ENCODE measurements at places on chromosomes 7 and 10.

DNA sequence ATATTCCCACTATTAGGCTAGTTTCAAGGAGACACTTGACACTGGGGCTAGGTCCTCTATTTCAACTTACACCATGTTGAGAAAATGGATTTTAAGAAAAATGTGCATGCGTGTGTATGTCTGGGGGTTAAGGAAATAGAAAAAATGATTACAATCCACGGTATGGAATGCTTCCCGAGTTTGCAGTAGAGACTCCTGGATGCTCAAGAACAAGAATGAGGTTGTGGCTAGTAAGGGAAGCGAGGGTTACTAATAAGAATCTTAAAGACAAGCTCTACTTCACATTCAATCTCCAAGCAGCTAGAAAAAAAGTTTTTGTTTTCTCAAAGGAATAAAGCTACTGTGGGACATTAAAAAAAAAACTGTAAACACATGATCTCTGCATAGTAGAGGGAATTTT, 54.7 kb downstream of the ANK3 start:
- no peak for DNase-seq

GRCh38 chr10:117546581-117547015, 4.1 kb downstream of the EMX2 start:
- no peak for DNase-seq

DNA sequence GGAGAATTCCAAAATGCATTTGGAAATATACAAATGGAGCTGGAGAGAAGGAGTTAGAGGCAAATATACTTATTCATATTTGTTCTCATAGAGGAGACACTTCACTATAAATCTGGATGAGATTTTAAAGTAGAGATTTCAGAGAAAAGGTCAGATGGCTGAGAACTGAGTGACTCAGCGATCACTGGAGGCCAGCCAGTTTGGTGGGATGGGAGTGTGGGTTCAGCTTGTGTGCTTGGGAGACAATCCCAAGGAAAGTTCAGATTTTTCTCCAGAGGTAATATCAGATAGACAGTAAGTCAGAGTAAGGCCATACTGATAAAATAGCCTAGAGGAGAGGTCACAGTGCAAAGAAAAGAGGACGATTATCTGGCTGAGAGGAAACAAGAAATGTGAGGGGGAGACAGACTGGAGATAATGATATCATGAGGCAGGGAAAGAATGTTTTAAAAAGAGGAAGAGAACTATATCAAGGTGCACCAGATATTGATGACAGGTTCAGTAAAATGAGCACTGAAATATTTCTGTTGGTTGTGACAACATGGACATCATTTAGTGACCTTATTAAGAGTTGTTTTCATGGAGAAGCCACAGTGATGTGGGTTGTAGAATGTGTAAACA, 67.0 kb downstream of the MDFIC start:
- DNase-seq = no peak

DNA sequence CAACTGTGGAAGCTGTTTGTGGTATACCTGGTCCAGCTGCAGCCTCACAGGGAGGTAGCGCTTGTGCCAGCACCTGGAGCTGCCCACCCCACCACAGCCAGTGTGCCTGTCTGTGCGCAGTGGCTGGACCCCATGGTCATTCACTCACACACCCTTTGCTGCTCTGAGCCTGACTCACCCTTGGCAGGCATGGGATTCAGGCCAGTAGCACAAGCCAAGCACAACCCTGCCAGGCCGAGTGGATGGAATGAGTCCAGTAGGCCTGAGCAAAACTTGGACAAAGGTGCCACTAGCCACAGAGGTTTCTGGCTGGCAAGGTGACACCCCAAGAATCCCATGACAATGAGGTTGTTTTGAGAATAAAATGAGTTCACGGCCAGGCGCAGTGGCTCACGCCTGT, 19.0 kb downstream of the RBM48 start:
- DNase-seq = no peak

DNA sequence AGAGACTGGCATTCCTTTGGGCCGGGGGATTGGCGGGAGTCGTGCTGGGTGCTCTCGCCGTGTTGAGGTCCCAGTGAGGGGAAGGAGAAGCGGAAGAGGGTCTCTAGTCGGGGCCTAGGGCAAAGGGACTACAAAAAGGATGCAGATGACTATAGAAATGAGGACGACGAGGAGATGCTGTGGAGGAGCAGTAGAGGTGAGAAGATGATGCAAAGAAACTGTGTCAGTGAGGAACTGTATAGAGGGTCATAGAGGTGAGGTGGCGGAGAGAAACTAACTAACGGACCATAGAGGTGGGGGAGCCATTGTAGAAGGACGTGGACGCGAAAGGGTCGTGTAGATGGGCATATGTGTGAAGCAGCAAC, 324 bp downstream of the TWNK start:
- DNase-seq = no peak

DNA sequence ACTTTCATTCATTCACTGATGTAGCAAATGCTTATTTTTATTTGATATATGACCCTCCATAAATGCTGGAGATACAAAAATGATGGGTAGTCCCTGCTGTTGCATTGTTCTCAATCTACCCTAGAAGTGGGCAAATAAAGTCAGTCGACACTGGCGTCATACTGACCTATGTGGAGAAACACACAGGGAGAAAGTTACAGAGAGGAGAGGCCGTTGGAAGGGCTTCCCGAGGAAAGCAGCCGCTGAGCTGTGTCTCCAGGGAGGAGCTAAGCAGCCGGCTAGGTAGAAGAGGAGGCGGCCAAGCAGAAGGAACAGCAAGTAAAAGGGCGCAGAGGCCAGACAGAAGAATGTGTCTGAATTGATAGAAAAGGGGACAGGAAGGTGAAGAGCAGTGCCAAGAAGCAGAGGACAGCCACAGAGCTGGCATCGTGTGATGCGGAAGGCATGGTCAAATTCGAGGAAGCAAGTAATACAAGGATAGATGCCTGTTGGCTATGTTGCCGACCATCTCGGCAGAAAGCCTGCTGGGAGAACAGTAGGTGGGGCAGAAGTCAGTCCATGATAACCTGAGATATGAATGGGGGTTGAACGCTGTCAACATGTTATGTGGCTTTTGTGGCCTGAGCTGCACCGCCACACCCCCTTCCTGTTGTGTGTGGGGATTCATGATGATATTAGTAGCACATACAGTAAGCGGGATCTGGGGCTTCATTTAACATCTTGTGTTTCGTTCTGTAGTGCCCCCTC, 25.9 kb downstream of the ST8SIA6 start:
- DNase-seq = no peak

DNA sequence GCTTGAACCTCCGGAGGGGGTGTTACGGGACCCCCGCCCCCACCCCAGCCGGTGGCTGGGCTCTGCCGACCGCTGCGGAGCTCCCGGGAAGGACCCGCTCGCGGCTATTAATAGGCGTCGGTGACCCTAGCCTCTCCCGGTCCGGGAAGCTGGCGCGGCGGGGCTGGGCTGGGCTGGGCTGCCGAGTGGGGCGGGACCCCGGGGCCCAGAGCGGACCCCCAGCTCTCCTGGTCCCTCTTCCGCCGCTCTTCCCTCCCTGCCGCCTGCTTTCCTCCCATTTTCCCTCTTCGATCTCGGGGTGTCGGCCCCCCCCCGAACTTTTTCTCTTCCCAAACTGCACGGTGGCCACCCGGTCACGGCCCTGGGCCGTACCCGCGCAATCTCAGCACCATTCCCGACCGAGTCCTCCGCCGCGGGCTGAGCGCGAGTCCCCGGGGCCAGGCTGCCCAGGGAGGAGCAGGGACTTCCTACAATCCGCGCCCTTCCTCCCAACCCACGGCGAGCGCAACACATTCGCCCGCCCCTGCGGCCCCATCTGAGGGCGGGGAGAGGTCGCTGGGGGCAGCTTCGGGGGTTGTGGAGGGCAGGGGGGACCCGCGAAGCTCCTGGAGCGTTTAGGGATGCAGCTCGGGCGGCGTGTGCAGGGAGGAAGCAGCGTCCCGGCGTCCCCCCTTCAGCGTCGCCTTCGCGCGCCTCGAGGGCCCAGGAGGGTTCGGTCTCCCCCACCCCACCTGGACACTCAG, 3.1 kb upstream of the ELFN1 start:
- DNase-seq = no peak

DNA sequence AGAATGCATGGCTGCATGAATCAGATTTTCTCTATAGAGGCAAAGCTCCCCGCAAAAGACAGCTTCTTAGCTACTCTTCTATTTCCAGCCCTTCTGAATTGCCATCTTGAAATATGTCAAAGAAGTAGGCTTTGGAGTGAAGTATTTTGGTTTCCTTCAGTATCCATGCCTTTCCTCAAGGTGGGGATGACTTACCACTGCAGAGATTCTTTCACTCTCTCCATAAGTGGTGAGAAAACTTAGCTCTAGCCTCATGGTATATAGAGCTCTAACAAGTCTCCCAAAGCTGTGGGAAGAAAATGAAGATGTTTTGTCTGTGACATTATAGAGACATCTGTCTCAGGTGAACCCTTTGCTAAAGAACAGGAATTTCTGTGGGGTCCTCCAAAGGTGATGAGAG, 89.6 kb upstream of the ITGB1 start:
- no peak for DNase-seq

- DNase-seq = no peak
These were observed 64.9 kb downstream of the MYL10 start for GRCh38 chr7:101563943-101564777.

GRCh38 chr10:20990604-20991003, 93.5 kb upstream of the NEBL start:
- no peak for DNase-seq

- no peak for DNase-seq
These were observed 401.9 kb downstream of the THSD7A start for GRCh38 chr7:11430112-11430511.

DNA sequence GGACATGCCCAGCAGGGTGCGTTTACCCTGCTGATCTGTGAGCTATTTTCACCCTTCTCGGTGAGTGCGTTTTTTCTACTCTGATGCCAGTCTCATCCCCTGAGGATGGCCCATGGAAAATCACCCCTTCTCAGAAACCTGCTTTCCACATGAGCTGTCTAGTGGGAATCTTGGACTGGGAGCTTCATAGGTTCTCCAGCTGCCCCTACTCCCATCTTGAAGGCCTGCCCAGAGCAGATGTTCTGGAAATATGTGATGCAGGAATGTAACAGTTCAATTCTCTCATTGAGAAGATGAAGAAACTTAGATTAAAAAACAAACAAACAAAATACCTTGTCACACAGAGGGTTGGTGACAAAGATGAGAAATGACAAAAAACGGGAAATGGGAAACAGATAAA, 146.9 kb upstream of the RAB11FIP2 start:
- DNase-seq = no peak

DNA sequence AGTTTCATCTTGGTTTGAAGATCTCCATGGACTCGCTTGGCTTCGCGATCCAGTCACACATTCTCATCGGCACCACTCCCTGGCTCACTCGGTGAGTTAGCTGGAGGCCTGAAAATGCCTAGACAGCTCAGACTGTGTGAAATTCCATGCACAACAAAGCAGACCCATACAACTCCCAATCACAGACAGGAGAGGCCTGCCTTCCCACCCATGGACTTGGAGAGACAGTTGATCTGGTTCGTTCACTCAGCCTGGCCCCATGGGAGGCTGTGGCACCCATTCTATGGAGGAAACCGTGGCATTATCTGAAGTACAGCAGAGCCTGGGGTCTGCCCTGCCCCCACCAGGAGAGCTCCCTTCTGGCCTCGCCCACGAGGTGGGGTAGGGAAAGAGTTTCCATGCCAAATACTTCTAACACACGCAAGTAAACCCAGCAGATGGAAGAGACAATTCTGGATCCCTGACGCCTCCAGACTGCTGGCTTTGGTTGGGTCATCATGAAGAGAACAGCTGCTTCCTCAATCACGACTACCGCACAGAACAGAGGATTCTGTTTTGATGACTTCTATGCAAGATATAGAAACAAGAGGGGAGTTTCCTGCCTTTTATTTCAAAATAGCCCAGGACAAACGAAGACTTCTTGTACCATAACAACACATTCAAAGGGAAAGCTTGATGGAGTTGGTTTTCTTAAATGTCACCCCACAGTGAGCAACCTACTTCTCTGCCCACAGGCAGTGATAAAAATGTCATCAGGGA, 15.9 kb downstream of the FAM53B start:
- no peak for DNase-seq

GRCh38 chr10:103224133-103224532, 21.6 kb upstream of the RPEL1 start:
- DNase-seq = no peak

DNA sequence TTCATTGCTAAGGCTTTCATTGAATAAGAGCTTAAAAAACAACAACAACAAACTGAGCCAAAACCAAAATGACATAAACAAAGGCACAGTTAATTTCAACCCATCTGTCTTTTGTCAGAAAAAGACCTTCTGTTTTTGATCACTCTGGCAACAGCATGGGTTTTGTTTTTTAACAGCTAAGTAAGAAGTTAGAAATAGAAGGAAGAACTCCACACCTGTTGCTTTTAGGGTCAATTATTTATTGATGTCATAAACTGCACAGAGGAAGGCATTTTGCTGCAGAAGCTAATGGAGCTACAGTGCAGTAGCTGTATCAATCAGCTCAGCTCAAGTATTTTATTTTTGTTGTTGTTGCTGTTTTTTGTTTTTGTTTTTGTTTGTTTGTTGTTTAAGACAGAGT, 16.3 kb upstream of the GJD4 start:
- DNase-seq = no peak

GRCh38 chr10:72953687-72954086, 919 bp downstream of the PLA2G12B start:
- DNase-seq = no peak

GRCh38 chr7:31052841-31053601, 913 bp downstream of the ADCYAP1R1 start:
- DNase-seq = no peak

GRCh38 chr7:85030893-85031292, 156.0 kb downstream of the SEMA3D start:
- peak; percentile 22 for DNase-seq

GRCh38 chr10:119497243-119497642, 45.3 kb downstream of the RGS10 start:
- DNase-seq = no peak

- DNase-seq = no peak
These were observed 37.5 kb downstream of the ZNF467 start for GRCh38 chr7:149735779-149736477.

DNA sequence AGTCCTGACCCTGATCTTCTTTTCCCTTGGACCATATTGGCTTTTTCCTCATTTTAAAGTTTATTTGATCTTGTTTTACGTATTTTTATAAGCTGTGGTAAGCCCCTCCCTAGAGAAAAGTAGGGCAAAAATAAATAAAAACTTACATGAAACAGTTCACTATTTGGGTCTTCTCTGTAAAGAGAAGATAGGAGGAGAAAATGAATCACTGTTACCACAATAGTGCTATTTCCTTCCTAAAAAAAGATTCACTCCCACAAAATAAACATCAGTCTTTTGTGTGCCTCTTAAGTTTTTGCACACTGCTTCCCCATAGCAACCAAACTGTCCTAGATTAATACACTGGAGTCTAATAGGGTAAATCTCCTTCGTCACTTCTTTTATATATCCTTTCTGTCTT, 1.4 kb upstream of the SVIL start:
- DNase-seq = no peak

- no peak for DNase-seq
These were observed 532.5 kb downstream of the GRM8 start for GRCh38 chr7:126720232-126720631.
